ENCODE measurements at places on chromosomes 12 and 14. TPM values are rescaled to one million over a fixed set of nuclear protein-coding genes. Genes with fewer than 3 reads are reported as not detected.

The EPYC gene
- total RNA-seq: not detected

The SLC25A47 gene
- not detected for total RNA-seq

The RHOJ gene
- total RNA-seq: 27.2 TPM

The CLECL1 gene
- total RNA-seq: 0.41 TPM

The VSIG10 gene
- total RNA-seq: 17.3 TPM

The CELA1 gene
- total RNA-seq: not detected
